Progenitor cell of endocrine pancreas (in vitro differentiated cells): ENCODE measurements at places on chromosomes 13 and 19.

- peak overlapping the region; percentile 82 for H3K4me3 ChIP-seq
- H3K27me3 ChIP-seq: peaks cover 54% of the 10 kb centered on the region
- H3K36me3 ChIP-seq: peaks cover 6% of the 10 kb centered on the region
- H3K27ac ChIP-seq: peak overlapping the region; percentile 63
- no peak for DNase-seq
- peaks cover 22% of the 10 kb centered on the region for H3K4me1 ChIP-seq
Observed at GRCh38 chr19:54415901-54416673, 823 bp downstream of the TTYH1 start.

DNA sequence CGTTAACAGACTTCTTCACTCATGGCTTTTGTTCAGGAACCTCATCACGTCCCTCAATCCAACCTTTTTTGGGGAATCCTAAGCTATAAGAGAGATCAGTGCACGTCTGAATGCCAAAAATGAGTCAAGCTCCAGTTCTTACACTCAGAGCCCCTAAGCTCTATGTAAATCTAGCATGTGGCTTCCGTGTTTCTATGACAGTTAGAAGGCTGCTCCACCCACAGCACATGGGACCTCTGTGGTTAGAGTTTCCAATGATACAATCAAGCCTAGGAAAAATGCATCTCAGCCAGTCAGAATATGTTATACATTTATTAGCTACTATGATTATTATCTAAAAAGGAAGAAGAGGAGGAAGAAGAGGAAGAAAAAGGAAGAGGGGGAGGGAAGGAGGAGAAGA, 135.9 kb downstream of the ENOX1 start:
- peaks cover 3% of the 10 kb centered on the region for H3K27me3 ChIP-seq
- no peak overlapping the region for H3K27ac ChIP-seq
- H3K36me3 ChIP-seq: no peaks in the 10 kb centered on the region
- H3K4me3 ChIP-seq: no peak overlapping the region

DNA sequence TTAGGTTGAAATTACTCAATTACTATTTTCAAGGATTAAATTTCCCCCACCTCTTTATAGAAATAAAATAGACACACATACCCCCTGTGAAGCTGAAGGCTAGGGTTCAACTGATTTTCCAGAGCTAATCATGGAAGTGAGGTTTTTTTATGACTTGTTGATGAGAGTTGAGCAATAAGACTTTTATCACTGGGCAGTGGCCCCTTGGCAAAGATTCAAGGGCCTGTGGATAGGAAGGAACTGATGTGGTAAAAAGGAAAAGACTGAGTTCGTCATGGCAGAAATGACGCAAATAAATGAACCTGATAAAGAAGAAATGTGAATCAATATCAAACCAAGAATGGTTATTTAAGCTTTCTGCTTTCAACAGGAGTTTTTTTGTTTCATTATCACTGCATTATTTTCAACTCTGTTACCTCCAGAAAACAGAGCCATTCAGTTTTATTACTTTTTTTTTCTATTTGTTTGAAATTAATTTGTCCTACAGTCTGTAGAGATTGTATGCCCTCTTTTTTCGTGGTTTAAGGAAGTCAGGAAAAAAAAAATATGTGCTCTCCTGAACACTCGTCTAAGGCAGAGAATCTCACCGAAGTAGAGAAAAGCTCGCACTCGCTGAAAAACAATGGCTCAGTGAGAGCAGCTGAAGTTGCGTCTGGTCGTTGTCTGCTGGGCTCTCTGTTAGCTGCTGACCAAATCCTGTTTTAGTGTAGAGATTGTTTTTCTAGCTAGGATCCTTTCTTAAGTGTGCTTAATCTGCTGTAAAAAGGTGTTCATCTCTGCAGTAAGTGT, 38.9 kb downstream of the STOML3 start:
- peaks cover 13% of the 10 kb centered on the region for H3K4me1 ChIP-seq
- DNase-seq: no peak
- no peaks in the 10 kb centered on the region for H3K36me3 ChIP-seq
- H3K27ac ChIP-seq: no peak overlapping the region

- H3K27ac ChIP-seq: peak overlapping the region; percentile 43
- H3K4me1 ChIP-seq: peaks cover 1% of the 10 kb centered on the region
- no peaks in the 10 kb centered on the region for H3K27me3 ChIP-seq
- DNase-seq: peak; percentile 63
- peak overlapping the region; percentile 69 for H3K4me3 ChIP-seq
Observed at GRCh38 chr19:4815426-4816201, 15.9 kb downstream of the TICAM1 start.

GRCh38 chr19:40598121-40598917, 2.9 kb upstream of the LTBP4 start:
- H3K36me3 ChIP-seq: no peaks in the 10 kb centered on the region
- peak overlapping the region; percentile 60 for H3K4me3 ChIP-seq
- H3K27me3 ChIP-seq: peaks cover 67% of the 10 kb centered on the region

GRCh38 chr19:55255618-55256423, 3.0 kb downstream of the PPP6R1 start:
- peak overlapping the region; percentile 78 for H3K27ac ChIP-seq
- no peaks in the 10 kb centered on the region for H3K36me3 ChIP-seq
- no peaks in the 10 kb centered on the region for H3K27me3 ChIP-seq
- peaks cover 23% of the 10 kb centered on the region for H3K4me1 ChIP-seq

GRCh38 chr19:48539503-48540096, 12.4 kb upstream of the SULT2B1 start:
- no peaks in the 10 kb centered on the region for H3K27me3 ChIP-seq
- H3K27ac ChIP-seq: no peak overlapping the region
- DNase-seq: no peak
- no peaks in the 10 kb centered on the region for H3K36me3 ChIP-seq
- H3K4me1 ChIP-seq: no peaks in the 10 kb centered on the region

DNA sequence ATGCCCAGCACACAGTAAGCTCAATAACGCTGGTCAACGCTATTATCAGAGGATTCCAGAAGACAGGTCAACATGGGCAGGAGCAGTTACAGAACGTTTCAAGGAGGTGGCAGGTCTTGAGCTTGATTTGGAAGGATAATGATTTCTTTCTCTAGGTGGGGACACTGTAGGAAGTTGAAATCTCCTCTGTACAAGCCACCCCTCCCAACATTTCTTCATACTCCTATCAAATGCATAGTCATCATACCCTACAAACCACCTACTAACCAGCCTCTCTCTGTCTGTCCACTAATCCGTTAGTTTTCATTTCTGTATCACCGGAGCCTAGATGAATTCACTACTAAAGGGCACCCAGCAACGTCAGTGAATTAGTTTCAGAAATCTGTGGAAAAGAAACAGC, 1.3 kb downstream of the ATP7B start:
- H3K4me1 ChIP-seq: peaks cover 54% of the 10 kb centered on the region
- H3K4me3 ChIP-seq: peak overlapping the region; percentile 100
- H3K36me3 ChIP-seq: peaks cover 12% of the 10 kb centered on the region
- peak overlapping the region; percentile 26 for H3K27ac ChIP-seq
